ENCODE measurements at places on chromosomes 16 and 17. TPM values are rescaled to one million over a fixed set of nuclear protein-coding genes. Genes with fewer than 3 reads are reported as not detected.
A peak's percentile ranks its signal among the peaks of the same experiment; 100 is the strongest.

GRCh38 chr17:4482338-4483011 lies 16.2 kb upstream of the SPNS2 start:
- H3K4me1 ChIP-seq, result peaks cover 56% of the 10 kb centered on the region
- H3K4me3 ChIP-seq, result no peak overlapping the region
- H3K36me3 ChIP-seq, result no peaks in the 10 kb centered on the region
- H3K27ac ChIP-seq, result peak overlapping the region; percentile 58

Gene EPX
- total RNA-seq, result not detected

DNA sequence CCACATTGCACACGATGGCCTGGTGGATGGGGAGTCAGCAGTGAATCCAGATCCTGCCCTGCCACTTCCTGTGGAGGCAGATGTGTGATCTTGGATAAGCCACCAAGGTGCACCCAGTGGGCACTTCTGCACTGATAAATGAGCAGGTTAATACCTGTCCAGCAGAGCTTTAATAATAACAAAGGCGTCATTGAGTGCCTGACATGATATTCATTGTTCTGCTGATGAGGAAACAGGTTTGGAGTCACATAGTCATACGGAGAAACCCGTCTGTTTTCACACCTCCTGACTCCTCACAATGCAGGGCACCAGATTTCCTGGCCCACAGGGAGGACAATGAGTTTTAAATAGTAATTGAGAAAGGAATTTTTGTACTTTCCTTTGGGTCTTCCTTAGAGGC lies 324.6 kb upstream of the CDH5 start:
- H3K36me3 ChIP-seq, result no peaks in the 10 kb centered on the region
- no peak for DNase-seq
- H3K27ac ChIP-seq, result no peak overlapping the region

- no peak overlapping the region for H3K4me3 ChIP-seq
- H3K36me3 ChIP-seq, result no peaks in the 10 kb centered on the region
- no peaks in the 10 kb centered on the region for H3K4me1 ChIP-seq
- no peak overlapping the region for H3K27ac ChIP-seq
- DNase-seq, result no peak
Observed at GRCh38 chr16:88287219-88287618, 95.5 kb upstream of the ZNF469 start.

Gene ZP2
- not detected for total RNA-seq

GRCh38 chr17:78450696-78451345 lies 72.4 kb downstream of the PGS1 start:
- H3K27me3 ChIP-seq, result no peaks in the 10 kb centered on the region
- no peak overlapping the region for H3K27ac ChIP-seq
- no peaks in the 10 kb centered on the region for H3K36me3 ChIP-seq
- DNase-seq, result no peak

DNA sequence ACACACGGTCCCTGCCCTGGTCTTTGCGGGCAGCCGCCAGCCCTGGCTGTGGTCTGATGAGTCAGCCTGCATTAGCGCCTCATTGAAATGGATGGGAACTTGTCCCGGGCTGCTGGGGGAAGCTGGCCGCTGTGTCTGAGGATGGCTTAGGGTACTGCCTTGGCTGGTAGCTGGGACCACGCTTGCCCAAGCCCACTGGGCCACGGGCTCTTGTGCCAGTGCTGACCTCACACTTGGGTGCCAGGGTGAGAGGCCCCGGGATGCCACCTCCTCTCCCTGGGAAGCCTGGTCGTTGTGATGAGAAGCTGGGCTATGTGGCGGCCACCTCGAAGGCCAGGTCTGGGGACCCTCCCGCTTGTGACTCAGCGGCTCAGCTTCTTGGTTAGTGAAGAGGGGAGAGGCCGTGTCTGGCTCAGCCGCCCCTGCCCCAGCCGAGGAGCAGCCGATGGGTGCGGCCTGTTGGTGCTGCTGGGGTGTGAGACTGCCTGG lies 10.7 kb downstream of the CACNA1H start:
- no peak overlapping the region for H3K4me3 ChIP-seq
- H3K27me3 ChIP-seq, result peaks cover 25% of the 10 kb centered on the region
- peaks cover 23% of the 10 kb centered on the region for H3K4me1 ChIP-seq
- peak overlapping the region; percentile 92 for H3K27ac ChIP-seq

DNA sequence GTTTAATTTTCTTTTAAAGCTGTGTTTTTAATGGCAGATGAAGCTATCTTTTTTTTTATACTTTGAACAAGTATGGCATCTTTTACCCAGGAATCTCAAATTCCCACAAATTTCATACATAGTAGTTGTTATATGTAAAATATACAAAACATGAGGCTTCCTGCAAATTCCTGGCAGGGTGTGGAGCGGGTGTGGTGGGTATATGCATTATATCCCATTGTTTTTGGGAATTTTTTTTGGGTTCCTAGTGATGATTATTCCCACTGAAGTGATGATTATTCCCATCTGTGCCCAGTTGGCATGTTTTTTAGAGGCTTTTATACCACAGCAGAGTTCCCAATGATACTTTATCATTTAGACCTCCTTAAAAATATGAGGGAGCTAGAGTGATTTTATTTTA lies 320.4 kb downstream of the ZFHX3 start:
- no peaks in the 10 kb centered on the region for H3K27me3 ChIP-seq
- H3K4me3 ChIP-seq, result no peak overlapping the region
- H3K4me1 ChIP-seq, result no peaks in the 10 kb centered on the region
- no peaks in the 10 kb centered on the region for H3K36me3 ChIP-seq
- no peak for DNase-seq

Gene OTOA
- not detected for total RNA-seq

DNA sequence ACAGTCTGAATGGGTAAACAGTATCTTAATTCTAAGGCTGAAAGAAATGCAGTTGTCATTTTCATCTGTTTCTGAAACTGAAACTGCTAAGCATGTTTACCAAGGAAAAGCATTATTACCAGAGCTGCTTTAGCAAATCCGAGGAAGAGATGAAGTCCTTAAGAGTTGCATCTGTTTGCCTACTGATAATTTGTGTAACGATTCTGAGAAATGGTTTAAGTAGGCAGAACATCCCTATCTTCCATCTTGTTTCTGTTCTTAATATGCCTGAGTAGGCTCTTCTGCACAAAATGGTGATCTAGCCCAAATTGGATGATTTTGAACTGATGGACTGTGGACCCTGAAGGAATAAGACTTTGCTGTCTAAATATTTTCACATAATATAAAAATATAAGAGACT lies 34.9 kb downstream of the NUP93 start:
- H3K4me1 ChIP-seq, result peaks cover 29% of the 10 kb centered on the region
- H3K27ac ChIP-seq, result no peak overlapping the region
- no peak for DNase-seq
- no peaks in the 10 kb centered on the region for H3K36me3 ChIP-seq

- DNase-seq, result no peak
- H3K27ac ChIP-seq, result peak overlapping the region; percentile 46
- H3K4me1 ChIP-seq, result peaks cover 6% of the 10 kb centered on the region
- no peaks in the 10 kb centered on the region for H3K27me3 ChIP-seq
- H3K36me3 ChIP-seq, result no peaks in the 10 kb centered on the region
Observed at GRCh38 chr16:84933774-84934631, 77.3 kb downstream of the ZDHHC7 start.

DNA sequence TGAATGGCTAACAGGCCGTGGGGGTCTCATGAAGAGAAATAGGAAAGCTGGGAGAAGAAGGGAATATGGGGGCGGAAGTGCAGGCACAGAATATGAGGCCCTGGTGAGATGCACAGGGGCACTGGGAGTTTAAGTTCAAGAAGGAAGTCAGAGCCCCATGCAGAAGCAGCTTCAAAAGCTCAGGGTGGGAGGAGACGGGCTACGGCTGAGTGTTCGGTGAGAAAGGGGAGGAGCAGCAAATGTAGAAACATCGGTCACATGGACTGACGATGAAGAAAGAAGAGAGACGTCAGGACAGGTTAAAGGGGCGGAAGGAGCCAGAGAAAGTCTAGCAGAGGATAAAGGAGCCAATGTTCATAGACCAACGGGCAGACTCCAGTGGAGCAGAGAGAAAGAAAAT lies 204.5 kb upstream of the ZFHX3 start:
- H3K4me3 ChIP-seq, result no peak overlapping the region
- no peaks in the 10 kb centered on the region for H3K36me3 ChIP-seq
- no peak for DNase-seq
- no peak overlapping the region for H3K27ac ChIP-seq
- peaks cover 3% of the 10 kb centered on the region for H3K4me1 ChIP-seq
- no peaks in the 10 kb centered on the region for H3K27me3 ChIP-seq

Gene PHB1
- total RNA-seq, result 92.1 TPM
